ENCODE measurements at places on chromosomes 5 and 9. TPM values are rescaled to one million over a fixed set of nuclear protein-coding genes. Genes with fewer than 3 reads are reported as not detected.

Gene TMC1
- total RNA-seq, result not detected

Gene COL23A1
- total RNA-seq, result 0.21 TPM

Gene ANXA1
- 34.3 TPM for total RNA-seq

Gene RPS14
- total RNA-seq, result 2,978 TPM

Gene MEIKIN
- total RNA-seq, result not detected
